ENCODE measurements at places on chromosomes 3 and 15.

DNA sequence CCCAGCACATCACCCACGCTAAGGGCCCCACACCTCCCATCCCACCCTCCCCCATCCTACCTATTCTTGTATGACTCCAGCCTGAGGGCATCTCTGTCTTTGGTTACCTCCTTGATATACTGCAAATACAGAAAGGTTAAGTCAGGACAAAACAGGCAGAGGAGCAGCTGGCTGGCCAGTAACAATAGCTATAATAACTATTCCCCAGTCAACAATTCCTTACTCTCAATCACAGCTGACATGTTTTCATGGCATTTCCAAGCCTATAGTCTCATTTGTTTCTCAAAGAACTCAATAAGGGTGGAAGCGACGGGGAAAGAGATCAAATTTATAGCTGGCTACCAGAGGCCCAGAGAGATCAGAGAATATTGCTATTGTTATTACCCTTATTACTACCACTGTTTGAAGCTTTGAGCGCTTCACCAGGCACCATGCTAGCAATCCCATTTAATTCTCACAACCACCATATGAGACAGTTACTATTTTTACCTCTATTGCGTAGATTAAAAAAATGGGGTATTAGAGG is 93.0 kb upstream of the C2CD4B start:
- no peak for DNase-seq

DNA sequence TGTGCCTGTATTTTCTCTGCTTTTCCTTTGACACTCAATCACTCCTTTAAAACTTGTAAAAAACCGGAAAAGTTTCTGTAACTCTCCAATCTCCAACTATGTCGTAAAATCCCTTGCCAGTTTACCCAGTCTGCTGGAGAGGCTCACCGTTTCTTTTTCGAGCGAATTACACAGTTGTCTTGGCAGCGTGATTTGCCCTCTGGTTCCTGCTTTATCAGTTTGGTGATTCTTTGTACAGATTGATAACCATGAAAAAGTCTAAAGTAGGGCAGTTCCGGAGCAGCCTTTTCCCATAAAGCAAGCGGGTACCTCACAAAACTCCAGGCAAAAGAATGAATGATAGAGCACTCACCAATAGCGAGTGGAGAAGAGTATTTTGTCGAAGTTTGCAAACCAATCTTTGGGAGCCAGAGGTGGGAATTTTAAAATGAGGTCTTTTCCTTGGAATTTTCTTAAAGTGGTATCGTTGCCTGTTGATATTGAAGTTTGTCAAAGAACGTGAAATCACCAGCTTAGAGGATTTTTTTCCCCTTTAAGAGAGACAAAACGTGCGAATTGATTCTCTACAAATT is at the start of gene TTC23:
TSS of gene TTC23 (minus strand) at position 312 of the 572 bp plus-strand sequence. CDS start 20,869 bp downstream, outside the sequence.
- DNase-seq: no peak

DNA sequence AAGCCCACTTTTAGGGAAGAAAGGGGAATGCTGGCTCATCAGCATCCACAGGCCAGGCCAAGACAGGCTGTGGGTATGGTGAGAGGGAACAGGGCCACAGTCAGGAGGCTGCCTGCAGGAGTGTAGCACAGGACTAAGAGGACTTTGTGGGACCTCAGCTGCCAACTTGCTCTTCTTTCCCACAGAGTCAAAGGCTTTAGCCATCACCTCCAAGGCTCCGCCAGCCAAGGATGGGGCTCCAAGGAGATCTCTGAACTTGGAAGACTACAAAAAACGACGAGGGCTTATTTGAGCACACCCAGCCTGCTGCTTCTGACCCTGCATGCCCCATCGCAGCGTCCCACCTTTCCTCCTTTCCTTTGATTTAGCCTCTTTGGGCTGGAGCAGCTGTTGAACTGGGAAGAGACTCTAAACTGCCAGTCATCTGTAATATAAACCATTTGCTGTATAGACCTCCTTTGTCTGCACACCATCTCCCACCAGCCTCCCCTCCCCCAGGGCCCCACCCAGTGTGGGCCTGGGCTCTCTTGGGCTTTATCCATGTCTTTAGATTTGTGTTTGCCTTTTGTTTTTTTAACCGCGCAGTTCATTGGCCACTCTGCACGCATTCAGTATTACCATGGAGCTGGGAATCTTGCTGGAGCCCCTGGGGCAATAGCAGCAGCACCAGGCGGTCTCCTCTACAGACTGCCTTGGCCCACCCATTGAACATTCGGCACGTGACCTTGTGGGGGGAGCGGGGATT is 13.1 kb upstream of the ITPKA start:
- DNase-seq: no peak

- no peak for DNase-seq
Measured at GRCh38 chr3:179430277-179430870, 20.9 kb downstream of the GNB4 start.

GRCh38 chr15:68814596-68814995 is 6.1 kb downstream of the ANP32A start:
- no peak for DNase-seq

DNA sequence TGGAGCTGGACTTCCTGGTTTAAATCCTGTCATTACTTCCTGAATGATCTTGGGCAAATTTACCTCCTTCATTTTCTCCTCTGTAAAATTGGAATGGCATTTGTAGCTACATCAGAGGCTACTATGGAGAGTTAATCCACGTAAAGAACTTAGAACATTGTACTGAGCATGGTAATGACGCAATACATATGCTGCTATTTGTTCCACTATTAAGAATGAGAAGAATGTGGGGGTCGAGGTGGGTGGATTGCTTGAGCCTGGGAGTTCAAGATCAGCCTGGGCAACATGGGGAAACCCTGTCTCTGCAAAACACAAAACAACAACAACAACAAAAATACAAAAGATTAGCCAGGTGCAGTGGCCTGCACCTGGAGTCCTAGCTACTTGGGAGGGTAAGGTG is 250.6 kb downstream of the RYR3 start:
- DNase-seq: no peak

GRCh38 chr15:94638183-94638582 is 406.8 kb downstream of the MCTP2 start:
- no peak for DNase-seq

DNA sequence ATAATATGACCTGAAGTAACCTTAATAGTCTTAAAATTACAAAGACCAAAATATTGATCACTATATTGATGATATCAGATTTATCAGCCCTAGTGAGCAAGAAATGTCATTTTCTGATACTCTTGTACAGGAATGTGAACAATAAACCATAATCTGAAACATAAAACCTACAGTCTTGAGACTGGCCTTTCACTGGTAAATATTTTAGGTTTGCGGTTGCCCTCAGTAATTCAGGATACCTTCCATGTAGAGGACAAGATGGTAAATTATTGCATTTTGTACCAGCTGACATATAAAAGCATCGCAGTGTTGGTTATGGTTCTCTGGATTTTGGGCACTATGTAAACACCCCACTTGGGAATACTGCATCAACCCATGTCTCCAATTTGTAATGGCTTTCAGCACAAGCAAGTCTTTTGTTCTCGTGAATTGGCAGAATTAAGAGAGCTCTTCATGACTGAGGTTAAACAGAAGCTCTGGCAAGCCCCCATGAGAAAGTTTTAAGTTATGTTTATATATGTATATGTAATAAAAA is 128.5 kb downstream of the LMLN start:
- no peak for DNase-seq

DNA sequence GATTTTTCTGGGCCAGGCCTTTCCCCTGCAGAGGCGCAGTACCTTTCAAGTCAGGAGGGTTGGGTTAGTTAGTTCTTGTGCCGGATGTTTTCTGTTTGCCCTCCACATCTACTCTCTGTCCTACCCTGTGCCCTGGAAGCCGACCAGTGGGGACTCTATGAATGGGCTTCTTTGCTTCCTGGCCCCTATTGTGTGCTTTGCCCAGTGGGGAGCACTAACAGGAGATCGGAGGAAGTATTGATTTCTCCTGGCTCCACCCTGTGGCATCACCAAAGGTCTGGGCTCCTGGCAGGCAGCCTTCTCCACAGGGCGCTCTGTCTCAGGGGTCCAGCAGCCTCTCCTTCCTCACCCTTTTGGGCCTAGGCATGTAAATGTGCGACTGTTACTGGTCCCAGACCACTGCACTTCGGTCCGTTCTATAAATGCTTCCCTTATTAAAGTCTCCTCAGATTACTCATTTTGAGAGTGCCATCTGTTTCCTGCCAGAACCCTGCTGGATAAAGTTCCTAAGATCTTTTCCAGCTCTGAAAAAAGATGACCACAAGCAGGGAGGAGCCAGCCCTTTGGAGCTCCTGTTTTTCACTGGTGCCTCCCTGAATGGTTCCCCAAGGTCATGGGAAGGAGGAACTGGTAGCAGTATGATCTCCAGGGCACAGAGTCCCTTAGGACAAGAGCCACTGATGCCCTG is 44.5 kb downstream of the CTDSPL start:
- DNase-seq: no peak

DNA sequence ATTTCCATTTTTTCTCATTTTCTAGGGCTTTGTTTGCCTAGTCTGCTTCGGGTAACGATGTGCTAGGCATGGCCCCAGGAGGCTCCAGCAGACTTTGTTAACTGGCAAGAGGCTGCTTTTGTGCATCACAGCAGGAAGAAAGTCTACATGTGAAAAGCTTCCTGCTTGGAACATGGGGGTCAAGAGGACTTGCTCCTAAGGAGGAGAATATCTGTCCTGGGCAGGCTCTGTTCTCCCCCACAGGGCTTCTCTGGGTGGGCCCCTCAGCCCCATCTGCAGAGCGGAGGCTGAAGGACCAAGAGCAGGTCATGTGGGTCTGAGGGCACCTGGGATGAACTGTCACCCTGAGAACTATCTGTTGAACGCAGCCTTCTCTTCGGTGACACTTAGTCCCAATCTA is 94.7 kb downstream of the CCNL1 start:
- no peak for DNase-seq

DNA sequence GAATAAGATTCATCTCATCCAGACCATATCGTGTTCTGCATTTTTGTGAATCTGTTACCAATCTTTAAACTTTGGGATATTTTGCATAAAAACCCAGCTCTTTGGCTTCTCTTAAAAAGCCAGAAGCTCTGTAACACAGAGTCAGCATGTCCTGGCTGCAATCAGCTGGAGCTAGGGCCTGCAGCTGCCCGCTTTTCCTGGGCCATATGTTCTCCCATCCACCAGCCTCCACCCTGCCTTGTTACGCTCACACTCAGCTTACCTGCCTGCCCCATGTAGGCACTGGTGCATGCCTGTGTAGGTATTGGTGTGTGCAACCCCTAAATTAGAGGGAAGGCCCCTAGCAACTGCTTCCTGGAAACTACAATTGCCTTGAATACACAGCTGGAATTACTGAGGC is 48.2 kb downstream of the CRYGS start:
- no peak for DNase-seq

DNA sequence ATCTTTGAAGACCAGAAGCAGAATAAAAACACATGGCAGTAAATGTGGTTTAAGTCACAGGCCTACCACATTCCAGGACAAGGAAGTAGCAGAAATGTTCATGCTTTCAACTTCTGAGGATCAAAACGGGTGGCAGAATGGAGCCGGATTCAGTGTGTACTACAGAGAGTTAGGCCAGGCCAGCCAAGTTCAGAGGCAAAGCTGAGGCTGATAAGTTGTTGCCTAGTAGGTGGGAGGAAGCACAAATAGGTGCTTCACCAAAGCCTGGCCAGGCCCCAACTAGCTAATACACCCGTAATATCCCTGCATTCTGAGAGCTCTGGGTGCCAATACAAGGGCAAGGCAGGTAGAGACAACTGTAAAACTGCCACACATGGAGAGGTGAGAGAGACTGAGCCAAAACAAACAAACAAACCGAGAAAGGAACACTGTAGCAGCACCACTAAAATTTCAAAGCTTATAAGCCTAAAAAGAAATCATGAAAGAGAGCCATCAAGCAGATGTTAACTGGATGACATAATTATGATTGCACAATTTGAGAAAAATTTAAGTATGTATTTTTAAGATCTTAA is 156.4 kb upstream of the CBLB start:
- no peak for DNase-seq

DNA sequence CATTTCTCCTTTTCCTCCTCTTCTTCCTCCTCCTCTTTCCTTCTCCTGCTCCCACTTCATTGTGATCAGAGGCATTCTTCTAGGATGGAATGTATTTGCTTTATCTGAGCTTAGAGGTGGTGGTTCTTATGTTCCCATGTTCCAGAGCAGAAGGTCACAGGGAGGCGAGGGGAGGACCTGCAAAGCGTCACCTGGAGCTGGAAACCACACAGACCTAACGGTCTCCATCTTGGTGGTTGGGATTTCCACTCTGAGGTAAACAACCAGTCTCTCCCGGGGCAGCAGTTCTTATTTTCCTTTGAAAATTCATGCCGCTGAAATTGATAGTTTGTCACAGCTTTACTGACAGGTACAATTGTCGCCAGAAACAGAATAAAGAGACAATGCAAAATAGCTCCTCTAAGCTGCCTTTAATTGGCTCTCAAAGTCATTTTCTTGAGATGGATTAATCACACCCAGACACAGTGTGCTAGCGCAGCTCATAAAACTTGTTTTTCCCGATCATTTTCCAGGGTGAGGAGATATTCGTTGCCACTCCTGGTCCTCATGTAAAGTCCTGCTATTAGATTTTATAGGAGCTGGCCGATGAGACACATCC is 16.9 kb upstream of the AGBL1 start:
- no peak for DNase-seq

DNA sequence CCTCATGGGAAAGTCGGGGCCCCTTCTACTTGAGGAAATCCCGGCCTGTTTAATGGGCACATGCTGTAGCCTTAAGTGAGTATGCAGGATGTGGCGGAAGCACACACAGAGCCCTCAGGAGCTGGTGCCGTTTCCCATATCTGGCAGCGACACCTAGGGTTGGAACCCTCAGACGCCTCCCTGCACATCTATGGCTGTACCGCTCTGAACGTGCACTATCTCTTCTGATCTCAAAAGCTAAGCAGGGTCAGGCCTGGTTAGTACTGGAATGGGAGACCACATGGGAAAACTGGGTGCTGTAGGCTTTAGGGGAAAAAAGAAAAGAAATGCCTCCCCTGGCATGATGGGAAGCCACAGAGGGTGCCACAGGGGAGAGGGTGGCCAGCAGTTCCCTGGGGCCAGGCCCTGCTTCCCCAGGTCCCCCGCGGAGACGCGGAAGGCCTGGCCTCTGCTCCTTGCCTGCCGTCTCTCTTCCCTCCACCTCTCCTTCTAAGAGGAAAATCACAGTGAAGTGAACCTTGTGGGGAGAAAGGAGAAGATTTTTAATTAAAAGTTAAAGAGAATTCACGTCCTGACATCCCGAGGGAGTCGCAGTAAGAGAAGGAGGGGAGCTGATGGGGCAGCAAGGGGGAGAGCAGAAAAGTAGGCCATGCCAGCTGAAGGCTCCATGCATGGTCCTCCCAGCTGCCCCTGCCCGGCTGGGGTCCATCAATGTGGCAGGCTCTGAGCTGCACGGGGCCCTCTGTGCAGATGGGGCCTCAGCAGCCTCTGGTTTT is 60.5 kb upstream of the TMEM115 start:
- DNase-seq: no peak

DNA sequence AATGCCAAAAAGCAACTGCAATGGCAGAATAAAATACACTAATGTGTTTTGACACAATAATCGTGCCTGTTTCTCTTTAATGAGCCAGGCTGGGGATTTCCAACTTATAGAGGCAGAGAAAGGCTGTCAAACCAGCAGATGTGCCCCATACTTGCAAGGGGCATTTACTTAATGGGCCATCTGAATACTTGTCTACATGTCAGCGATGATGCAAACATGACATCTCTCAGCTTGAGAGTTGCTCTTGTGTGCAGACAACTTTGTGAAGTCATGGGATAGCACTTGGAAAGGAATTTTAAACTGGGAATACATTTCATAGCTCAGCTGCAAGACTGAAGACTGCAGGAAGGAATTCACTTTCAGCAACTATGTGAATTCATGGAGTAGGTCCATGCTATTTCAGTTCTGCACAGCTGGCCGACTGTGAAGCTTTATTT is 127.4 kb upstream of the ADAMTS9 start:
- DNase-seq: no peak

Measured in activated CD8-positive, alpha-beta memory T cell treated with anti-CD3 and anti-CD28 coated beads for 4 hours (primary cell).